ENCODE measurements at places on chromosomes 5 and 9. TPM values are rescaled to one million over a fixed set of nuclear protein-coding genes. Genes with fewer than 3 reads are reported as not detected.

DNA sequence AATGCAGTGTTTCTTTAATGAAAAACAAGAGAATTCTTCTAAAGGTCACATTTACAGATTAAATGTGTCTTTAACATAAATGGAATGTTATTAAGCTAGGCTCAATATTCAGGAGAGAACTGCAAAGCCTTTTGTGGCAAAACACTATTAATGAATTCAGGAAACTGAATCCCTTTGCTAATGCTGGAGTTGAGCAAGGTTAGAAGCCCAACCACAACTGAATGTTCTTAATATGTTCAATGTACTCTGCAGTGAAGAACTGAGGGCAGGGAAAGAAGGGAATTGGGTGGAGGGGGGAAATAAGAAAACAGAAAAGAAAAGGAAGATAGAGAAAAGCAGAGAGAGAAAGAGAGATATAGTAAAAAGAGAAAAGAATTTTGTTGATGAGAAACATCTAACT, 276.7 kb upstream of the TMEM161B start:
- no peak for DNase-seq

- DNase-seq = no peak
Observed at GRCh38 chr9:130263601-130264413, 1.8 kb upstream of the HMCN2 start.

- no peak for DNase-seq
Observed at GRCh38 chr9:92736563-92737215, 27.9 kb downstream of the BICD2 start.

Gene ARHGEF37
- 0.41 TPM for total RNA-seq

DNA sequence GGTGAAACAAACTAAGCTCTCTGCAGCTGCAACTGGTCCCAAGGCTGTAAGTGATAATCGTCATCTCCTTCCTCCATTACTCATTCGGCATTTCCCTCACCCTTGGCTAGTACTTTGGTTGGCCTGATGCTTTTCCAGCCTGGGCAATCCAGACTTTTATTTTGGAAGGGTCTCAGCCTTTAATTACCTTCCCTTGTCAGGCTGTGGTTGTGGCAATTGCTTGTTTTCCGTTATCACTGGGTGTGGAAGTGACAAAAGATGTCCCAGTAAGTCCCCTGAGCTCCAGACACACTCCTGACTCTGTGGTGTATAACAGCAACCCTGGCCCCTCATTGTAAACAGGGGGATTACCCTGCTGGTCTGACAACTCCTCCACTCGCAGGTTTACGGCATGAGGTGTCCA, 6.3 kb upstream of the FAF2 start:
- no peak for DNase-seq
